GM19239 (cell line): ENCODE measurements at places on chromosomes 12 and 14.

- no peak for DNase-seq
These were observed 34.4 kb downstream of the TESPA1 start for GRCh38 chr12:54950071-54950727.

DNA sequence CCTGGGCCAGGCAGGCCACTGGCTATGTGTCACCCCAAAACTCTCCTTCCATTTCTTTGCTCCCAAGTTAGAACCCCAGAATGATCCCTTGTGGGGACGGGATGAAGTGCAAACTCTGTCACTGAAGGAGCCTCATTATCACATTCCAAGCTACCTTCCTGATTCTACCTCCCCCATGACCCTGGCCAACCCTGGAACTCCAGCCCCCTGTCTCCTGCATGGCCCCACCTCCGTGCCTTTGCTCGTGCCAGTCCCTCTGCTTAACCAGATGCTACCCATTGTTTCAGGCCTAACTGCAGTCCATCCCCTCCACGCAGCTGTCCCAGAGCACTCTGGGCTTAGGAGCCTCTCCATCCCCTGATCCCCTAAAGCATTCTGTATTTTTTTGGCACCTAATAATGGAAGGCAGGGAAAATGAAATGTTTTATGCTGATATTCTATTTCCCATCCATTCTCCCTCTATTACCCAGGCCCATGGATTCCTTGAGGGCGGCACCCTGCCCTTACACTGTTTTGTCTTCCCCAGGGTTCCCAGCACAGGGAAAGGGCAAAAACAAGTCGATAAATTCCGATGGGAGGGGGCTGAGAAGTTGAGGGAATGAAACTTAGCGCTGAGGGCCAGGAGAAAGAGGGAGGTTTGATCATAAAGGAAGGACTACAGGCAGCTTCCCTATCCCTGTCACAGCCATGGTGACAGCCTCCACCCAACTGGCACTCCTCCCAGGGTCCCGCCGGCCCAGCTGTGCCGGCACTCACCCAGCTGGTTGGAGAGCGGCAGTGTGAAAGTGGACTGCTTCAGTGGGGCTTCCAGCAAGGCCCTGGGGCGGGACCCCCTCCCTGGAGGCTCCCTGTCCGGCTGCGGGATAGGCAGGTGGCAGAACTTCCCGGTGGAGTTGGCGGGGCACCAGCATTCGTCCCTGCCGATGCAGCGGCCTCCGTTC is 58.1 kb downstream of the ISCA2 start:
- DNase-seq: no peak

DNA sequence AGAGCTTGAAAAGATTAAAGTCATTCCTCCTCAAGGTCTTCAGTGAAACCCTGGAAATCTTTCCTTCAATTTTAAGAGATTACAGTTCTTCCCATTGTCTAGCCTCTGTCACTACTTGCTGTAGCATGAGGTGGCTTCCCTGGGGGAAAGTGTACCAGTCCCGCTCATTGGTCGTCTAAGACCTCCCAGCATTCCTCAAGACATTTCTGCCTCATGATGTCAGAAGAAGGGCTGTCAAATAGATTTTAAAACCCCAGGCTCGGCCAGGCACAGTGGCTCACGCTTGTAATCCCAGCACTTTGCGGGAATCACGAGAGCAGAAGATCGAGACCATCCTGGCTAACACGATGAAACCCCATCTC is 46.7 kb downstream of the SMUG1 start:
- DNase-seq: no peak

DNA sequence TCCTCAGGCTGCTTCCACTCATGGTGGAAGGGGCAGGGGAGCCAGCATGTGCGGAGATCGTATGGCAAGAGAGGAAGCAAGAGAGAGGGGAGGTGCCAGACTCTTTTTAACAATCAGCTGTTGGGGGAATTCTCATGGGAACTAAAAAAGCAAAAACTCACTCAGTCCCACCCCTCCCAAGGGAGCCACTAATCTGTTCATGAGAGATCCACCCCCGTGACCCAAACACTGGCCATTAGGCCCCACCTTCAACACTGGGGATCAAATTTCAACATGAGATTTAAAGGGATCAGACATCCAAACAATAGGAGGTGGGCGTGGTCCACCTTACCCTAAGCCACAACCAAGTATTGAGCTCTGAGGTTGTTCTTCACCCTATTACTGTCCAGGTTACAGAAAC is 375.1 kb downstream of the GRIN2B start:
- DNase-seq: no peak

GRCh38 chr12:64781280-64782190 is 22.3 kb upstream of the GNS start:
- DNase-seq: no peak

DNA sequence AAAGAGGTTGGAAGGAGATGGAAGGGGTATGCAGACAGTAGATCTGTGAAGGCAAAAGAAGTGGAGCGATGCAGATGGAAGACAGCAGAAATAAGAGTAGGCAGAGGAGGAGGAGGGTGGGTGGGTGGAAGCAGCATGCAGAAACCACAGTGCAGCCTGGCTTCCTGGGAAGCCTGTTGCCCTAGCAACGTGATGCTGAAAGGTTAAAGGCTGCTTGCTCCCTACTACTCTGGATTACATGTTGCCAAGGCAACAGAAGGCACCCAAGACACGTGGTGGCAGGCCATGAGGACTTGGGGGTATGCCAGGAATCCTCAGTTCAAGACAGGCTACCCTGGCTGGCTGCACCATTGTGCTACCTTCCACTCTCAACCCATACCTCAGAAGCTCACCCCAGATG is 129.6 kb downstream of the GRIN2B start:
- no peak for DNase-seq

DNA sequence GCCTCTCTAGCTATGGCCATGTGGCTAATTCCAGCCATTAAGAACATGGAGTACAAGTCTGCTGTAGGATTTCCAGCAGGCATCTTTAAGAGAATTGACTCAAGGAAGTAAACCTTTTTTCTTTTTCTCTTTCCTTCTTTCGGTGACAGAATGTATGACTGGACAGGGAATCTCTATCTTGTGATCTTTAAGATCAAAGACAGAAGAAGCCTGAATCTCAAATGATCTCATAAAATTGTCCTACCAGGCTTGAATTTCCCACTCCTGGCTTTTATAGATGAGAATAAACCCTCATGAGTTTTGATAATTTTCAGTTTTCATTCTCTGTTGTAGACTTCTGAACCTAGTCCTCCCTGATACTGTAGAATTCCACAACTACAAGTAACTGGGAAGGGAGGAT is 11.4 kb downstream of the DUSP6 start:
- DNase-seq: no peak

DNA sequence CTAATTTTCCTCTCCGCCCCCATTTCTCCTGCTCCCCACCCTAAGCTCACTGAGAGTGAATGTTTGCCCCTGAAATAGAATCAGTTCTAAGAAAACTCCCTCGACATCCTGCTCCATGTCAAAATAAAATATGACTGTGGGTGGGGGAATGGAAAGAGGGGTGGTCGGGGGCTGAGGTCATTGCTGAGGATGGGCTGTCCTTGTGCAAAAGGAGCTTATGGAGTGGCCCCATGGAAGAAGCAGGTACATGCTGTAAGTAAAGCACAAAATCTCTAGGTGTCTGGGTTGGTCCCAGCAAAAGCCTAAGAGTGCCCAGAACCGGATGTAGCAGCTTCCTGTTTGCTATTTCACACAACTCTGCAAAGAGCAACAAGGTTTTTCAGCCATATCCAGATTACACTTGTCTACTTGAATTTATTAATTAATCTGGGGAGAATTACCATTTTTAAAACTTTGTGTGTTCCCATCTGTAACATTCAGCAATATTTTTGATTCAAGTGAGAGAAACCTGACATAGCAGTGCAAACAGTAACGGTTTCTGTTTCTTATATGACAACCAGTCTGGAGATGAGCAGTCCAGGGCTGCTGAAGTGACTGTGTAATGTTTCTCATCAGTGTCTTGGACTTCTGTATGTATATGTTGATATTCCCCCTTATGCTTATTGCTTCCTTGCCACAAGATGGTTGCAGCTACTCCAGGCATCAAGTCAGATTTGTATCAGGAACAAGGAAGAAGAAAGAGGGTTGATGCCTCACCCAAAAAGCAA is 40.4 kb upstream of the GZMB start:
- DNase-seq: no peak

DNA sequence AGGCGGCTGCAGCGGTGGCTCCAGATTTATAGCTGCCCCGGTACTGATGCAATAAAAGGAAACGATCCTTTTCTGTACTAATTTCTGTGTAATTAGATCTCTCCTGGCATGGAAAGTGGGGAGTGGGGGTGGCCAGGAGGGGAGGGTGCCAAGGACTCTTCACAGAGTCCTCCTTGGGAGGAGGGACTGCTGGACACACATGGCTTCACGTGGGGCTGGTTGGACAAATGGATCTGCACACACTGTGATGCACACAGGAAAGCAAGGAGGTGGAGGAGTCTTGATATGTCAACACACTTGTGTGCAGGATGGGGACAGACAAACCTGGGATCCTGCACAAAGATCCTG is 23.8 kb upstream of the ATP5MC2 start:
- no peak for DNase-seq

GRCh38 chr14:31405106-31405505 is 15.2 kb downstream of the HEATR5A start:
- no peak for DNase-seq
